ENCODE measurements at places on chromosomes 2 and 18. TPM values are rescaled to one million over a fixed set of nuclear protein-coding genes. Genes with fewer than 3 reads are reported as not detected.

GRCh38 chr2:27977731-27978312 is 87.3 kb downstream of the BABAM2 start:
- DNase-seq: peak; percentile 76

GRCh38 chr18:5365443-5365842 is 69.9 kb upstream of the ZBTB14 start:
- no peak for DNase-seq

- DNase-seq: no peak
These were observed 9.9 kb downstream of the NCAPH start for GRCh38 chr2:96345438-96345837.

DNA sequence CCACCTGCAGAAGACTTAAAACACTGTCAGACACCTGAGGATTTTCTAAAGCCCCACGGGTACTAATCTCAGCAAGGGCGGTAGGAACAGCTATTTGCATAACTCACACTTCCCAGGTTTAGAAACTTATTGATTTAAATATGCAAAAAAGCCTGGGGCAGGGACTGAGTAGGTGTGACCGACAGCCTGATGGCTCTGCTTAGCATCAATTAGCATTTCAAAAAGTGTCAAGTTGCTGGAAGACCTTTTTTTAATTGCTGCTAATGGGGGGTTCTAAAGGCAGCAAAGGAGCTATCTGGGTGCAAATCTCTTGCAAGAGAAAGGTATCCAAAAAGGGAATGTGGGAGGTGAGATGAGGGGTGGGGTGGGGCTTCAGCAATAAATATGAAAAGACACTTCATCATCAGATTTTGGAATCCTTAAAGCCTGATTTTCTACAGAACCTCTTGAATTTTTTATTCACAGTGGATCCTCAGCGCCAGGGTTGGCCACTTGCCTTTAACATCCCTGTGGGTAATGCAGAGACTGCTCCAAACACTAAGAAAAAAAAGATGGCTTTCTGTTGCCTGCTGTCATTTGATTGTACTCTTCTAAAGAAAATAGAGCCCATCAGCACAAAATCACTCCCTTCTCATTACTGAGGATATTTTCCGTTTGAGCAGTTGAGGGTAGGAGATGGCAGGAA is 121.1 kb upstream of the RMP24 start:
- no peak for DNase-seq

DNA sequence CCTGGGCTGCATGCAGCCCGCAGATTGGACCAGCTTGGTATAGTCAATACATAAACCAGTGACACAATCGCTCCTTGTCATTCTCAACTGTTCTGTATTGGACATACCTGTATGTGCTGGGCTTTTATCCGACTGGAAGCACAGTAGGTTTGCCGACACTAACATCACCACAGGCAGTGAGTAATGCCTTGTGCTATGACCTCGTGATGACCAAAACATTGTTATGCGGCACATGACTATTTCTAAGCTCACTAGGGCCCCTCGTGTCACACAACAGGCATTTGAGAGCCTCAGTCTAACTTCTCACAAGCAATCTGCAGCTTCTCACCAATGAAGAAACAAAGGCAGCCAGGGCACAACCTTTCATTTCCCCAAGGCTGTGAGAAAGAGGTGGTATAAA is 320.8 kb downstream of the AFF3 start:
- no peak for DNase-seq

DNA sequence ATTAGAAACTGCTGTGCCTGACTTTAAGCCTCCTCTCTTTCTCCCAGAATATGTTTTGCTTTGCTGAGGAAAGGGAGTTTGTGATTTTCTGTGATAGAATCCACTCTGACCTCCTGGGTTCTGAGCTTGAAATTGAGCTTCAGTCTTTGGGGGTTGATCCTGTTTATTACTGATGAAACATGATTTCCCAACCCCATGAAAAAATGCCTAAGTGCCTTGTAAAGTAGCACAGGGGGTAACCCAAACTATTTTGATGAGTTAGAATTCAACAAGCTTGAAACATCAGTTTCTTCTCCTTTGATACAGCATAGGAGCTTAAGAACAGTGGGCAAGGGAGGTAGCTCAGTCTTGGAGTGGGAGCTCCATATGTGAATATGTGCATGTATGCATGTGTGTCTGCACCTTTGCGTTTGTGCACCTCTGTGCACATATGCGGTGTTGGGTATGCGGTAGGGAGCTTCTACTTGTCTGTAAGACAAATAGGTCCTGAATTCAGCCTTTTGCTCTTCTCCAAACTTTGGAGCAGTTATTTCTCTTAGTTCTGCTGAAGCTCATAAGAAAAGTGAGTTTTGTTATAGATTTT is 364.6 kb downstream of the OSR1 start:
- no peak for DNase-seq

DNA sequence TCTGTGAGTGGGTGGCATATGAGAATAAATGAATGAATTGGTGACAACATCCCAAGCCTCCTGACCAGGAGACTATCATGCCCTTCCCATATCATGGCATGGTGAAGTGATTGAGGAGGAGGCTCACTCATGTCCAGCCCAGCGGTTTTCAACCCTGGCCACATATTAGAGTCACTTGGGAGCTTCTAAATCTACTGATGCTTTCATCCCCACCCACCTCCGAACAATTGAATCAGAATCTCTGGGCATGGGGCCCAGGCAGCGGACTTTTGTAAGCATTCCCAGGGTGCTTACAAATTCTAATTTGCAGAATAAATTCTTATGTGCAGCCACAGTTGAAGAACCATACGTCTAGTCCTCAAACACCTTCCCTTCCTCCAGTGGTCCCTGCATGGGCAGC is 81.7 kb upstream of the SEC11C start:
- DNase-seq: no peak

- DNase-seq: peak; percentile 38
These were observed 206.5 kb downstream of the SETBP1 start for GRCh38 chr18:44887227-44887631.

DNA sequence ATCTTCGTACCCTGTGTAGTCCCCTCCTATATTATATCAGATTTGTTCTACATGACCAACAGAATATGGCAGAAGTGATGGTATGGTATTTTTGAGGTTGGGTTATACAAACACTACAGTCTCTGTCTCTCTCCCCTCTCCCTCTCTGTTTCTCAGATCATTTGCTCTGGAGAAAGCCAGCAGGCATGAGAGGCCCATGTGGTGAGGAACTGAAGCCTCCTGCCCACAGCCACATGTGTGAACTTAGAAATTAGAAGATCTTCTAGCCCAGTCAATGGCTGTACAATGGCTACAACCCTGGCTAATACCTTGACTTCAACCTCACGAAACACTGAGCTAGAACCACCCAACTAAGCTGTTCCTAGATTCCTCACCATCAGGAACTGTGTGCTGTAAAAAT is 250.6 kb downstream of the SMAD2 start:
- DNase-seq: no peak

DNA sequence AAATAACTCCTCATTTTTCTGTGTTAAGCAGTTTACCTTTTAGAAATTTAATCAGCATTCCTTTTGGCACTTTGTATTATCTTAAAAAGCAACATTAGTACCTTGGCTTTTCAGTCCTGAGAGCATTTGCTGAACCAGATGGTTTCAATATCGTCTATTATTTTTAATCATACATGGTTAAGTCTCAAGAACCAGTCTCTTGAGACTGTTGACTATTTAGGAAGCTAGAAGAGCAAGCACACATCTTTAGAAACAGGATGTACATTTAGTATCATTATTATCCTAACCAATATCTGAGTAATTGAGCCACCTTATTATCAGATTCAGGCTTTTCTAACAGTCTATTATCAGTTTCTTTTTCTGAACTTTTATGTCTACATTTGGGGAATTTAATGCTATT is 28.2 kb upstream of the ZEB2 start:
- DNase-seq: no peak

DNA sequence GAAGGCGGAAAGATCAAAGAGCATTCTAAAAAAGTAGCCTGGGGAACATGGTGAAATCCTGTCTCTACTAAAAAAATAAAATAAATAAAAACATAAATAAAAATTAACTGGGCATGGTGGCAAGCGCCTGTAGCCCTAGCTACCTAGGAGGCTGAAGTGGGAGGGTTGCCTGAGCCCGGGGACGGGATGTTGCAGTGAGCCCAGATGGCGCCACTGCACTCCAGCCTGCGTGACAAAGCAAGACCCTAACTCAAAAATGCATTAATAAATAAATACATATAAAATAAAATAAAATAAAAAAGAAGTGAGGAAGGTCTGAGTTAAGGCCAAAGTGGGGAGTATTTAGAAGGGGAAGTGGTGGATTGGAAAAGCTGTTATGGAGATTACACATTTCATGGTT is 1.3 kb upstream of the PSMD14 start:
- DNase-seq: no peak

Gene KCNK3
- 1.1 TPM for total RNA-seq

Gene ZDBF2
- 23.4 TPM for total RNA-seq

Gene ADGRF3
- total RNA-seq: 1.1 TPM

Gene SP140
- total RNA-seq: 0.80 TPM

Gene IL18RAP
- total RNA-seq: not detected

Measured in myocyte (in vitro differentiated cells).